Hypothalamus (tissue), 51 donors: ENCODE measurements at places on chromosomes 7 and 10.
A peak's percentile ranks its signal among the peaks of the same experiment; 100 is the strongest.

GRCh38 chr7:157434701-157435100 lies 97.9 kb downstream of the DNAJB6 start:
- no peak for DNase-seq

GRCh38 chr10:72616716-72617115 lies 9.2 kb downstream of the MICU1 start:
- no peak for DNase-seq

DNA sequence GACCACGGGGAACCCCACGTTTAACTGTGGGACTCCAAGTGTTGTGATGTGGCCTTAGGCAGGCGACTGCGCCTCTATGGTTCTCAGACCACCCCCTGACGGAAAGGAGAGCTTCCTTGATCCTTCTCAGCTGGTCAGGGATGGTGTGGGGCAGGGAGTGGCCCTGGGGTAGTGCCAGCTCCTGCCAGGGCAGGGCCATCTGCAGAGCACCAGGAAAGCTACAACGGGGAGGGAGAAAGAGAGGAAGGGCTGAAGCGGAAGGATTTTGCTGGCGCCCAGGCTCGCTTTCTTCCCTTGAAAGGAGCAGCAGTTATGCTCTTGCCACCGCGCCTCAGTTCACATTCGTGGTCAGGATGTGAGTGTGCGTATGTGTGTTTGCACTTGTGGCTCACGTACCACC lies 74.9 kb upstream of the PCBD1 start:
- DNase-seq: no peak

DNA sequence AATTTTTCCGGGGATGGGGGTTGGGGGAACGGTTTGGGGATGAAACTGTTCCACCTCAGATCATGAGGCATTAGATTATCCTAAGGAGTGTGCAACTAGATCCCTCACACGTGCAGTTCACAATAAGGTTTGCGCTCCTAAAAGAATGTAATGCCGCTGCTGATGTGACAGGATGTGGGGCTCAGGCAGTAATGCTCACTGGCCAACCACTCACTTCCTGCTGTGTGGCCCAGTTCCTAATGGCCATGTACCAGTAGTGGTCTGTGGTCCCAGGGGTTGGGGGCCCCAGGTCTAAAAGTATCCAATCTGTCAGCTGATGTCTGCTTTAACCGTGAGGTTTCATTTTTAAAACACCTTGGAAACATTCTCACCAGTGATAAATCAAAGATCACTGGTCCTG lies 2.2 kb downstream of the STN1 start:
- no peak for DNase-seq

GRCh38 chr7:7449055-7449454 lies 86.6 kb downstream of the COL28A1 start:
- DNase-seq: no peak

- DNase-seq: no peak
Observed at GRCh38 chr7:21084286-21084685, 297.6 kb upstream of the SP8 start.

DNA sequence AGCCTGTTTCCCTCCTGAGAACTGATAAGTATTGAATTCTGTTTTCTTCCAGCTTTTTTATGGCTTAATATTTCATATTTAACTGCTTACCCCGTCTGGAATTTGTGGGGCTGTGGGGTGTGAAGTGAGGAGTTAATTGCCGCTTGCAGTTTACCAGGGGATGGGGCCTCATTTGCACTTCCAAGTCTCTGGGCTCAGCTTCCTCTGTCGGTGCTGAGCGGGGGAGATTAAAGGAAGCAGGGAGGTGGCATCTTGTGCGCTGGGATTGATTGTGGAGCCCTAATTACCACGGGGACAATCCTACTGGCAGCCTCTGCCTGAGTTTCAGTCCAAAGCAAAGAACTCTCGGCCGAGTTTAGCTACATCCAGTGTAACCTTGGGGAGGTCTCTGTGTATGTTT lies 33.4 kb downstream of the ELFN1 start:
- no peak for DNase-seq

GRCh38 chr7:18208921-18209320 lies 181.3 kb upstream of the PRPS1L1 start:
- DNase-seq: no peak

GRCh38 chr7:20466543-20467021 lies 135.9 kb downstream of the ITGB8 start:
- no peak for DNase-seq

DNA sequence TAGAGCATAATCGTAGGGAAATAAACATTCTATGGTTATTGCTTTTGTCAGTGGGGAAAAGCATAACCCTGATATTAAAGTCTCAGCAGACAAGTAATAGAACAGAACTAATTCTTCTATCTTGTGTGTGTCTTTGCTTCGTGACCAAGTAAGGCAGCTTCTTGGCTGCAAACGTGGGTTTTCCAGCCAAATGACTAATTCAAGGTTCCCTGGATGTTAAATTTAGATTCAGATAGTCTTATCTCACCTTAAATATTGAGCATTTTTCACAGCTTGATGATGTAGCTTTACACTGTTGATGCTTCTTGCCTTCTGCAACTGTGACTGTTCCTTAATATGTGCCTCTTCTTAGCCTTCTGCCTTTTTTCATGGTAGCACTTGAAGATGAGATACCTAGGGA lies 113.0 kb downstream of the EXOC4 start:
- no peak for DNase-seq

DNA sequence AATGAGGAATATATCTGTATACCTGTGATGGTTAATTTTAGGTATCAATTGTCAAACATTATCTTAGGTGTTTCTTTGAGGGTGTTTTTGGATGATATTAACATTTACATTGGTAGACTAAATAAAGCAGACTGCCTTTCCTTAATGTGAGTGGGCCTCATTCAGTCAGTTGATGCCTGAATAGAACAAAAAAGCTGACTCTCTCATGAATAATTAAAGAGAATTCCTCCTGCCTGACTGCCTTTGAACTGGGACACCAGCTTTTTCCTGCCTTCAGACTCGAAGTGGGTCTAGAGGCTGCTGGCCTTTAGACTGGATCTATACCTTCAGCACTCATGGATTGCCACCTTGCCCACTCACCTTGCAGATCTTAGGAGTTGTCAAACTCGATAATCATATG lies 117.9 kb upstream of the TMEM168 start:
- no peak for DNase-seq

- DNase-seq: no peak
Observed at GRCh38 chr10:114679552-114679951, 21.5 kb upstream of the ABLIM1 start.

DNA sequence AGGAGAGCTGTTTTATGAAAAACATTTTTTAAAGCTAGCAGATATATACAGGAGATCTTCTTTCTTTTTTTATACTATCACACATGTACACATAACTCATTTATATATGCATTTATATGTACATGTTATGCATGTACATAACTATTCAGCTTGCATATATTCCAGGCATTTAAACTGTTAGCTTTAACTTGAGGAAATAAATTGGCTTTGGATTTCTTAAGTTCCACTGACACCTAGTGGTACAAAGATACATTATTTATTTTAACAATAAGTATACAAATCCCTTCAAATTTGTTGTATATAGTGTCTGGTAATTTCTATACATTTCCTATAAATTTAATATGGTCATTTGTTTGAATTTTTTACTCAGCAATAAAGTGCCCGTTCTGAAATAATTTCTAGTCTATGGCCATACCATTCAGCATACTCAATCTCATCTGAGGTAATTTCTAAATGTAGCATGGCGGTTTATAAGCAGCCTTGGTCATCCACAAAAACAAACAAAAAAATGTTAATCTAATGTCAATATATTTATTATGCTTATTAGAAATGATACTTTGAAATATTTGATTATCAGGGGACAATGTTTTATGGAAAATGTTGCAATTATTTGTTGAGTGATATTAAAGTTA lies 11.6 kb downstream of the ZDHHC6 start:
- no peak for DNase-seq

DNA sequence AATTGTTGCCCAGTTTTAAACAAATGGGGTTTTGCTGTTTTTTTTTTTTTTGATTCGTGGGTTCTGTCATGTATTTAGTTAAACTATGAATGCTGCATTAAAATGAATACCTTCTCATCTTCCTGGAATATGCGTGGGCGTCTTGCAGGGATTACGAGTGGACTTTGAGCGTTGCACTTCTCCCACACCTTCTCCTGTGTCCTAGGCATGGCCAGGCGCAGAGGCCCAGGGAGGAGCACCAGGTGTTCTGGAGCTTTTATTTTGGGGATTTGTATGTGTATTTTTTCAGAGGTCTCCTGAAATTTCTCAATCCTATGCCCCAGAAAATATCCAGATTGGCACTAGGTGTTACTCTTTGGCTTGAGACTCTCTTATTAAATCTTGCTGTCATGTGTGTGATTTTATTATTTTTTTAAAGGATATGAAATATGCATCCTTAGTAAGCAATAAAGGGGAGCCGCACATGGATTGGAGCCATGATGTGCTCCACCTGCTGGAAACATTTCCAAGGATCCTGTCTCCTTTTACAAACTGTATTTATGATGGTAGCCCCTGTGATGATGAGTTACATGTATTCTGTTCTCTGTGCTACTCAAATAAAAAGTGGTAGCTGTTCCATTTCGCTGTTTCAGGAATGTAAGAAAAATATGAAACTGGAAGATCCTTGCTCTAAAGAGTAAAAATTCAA lies 482.2 kb upstream of the KLF6 start:
- DNase-seq: no peak

GRCh38 chr10:109894516-109894915 lies 28.8 kb downstream of the XPNPEP1 start:
- peak; percentile 35 for DNase-seq

GRCh38 chr10:60921633-60922032 lies 22.4 kb downstream of the RHOBTB1 start:
- no peak for DNase-seq

DNA sequence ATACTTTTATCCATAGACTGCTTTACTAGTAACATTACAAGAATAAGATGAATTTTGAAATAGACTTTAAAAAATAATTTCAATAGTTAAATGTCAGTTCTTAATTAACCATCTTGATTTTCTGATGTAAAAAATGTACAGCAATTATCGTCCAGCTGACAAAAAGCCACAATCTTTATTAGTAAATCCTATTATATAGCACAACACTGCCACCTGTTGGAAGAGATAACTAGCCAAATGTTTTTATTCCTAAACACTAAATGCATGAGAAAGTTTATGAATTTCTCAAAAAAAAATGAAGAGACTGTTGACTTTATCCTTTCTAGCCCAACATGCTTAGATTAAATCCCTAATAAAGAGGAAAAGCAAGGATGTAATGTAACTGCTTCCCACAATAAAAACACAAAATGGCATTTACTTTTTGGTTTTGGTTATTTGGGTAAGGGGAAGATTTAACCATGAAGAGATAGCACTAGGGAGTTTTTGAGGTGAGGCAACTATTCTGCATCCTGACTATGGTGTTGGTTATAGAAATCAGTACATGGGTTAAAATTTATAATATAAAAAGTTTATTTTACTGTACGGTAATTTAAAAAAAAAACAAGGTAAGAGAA lies 8.0 kb downstream of the COA1 start:
- no peak for DNase-seq

- no peak for DNase-seq
Observed at GRCh38 chr10:129864601-129865126, 99.4 kb downstream of the EBF3 start.

GRCh38 chr10:70477661-70478162 lies 855 bp upstream of the PALD1 start:
- DNase-seq: no peak

- no peak for DNase-seq
Observed at GRCh38 chr7:93884541-93884940, 6.0 kb downstream of the TFPI2 start.

- no peak for DNase-seq
Observed at GRCh38 chr10:20922451-20922850, 25.3 kb upstream of the NEBL start.

GRCh38 chr10:69449841-69450240 lies 1.4 kb upstream of the TSPAN15 start:
- DNase-seq: no peak

- no peak for DNase-seq
Observed at GRCh38 chr10:86217371-86218080, 149.1 kb downstream of the GRID1 start.

DNA sequence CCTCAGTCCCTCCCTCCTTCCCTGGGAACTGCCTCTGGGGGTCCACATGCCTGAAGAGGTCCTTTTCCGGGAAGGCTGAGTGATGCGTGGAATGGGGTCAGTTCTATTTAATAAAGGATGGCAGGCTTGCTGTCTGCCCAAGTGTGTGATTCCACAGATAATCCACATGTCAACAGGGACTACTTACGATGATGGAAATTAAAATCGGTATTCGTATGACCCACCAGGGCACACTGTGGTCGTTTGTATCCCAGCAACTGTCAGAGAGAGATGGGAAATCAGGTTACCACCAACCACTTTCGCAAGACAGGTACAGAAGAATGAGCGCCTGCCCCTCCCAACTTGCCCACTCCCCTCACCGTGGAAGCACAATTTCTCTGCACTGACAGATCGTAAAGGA lies 110.3 kb downstream of the VIPR2 start:
- DNase-seq: no peak

DNA sequence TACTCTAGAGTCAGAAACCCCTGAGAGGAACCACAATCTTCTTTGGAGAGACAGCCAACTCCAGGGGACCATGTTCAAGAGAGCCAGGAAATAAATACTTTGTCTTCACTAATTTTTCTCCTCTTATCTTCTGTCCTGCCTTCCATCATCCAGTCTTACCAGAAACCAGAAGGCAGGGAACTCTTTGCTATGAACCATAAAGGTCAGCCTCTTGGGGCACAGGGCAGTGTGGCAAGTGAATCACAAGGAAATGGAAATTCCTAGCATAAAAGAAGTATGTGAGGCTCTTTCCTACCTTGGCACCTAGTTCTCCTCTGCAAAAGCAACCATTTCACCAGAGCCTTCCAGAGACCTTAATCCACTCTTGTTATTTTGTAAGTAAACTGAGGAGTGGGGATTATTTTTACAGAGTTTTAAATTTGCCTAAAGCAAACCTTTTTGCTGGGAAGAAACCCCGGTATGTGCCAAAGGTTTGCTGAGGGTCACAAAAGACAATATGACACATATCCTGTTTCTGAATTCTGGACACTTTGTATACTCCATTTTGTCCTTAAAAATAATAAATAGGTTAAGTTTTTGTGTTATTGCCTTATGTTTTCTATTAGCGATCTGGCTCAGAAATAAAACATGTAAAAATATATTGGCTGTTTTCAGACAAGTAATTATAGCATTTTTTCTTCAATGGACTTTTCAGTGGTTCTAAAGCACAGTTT lies 87.1 kb downstream of the ADAM22 start:
- no peak for DNase-seq

- no peak for DNase-seq
Observed at GRCh38 chr10:44378626-44379025, 6.3 kb downstream of the CXCL12 start.

GRCh38 chr7:137130751-137131158 lies 212.8 kb downstream of the PTN start:
- DNase-seq: no peak

DNA sequence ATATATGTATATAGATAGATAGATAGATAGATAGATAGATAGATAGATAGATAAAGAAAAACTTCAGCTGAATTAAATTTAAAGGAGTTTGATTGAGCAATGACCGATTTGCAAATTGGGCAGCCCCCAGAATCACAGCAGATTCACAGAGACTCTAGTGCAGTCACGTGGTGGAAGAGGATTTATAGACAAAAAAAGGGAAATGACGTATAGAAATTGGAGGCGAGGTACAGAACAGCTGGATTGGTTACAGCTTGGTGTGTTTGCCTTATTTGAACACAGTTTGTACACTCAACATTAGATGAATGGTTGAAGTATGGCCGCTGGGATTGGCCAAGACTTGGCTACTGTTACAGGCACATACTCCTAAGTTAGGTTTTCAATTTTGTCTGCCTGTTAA lies 8.2 kb upstream of the PODXL start:
- no peak for DNase-seq
